RWPE2 (cell line): ENCODE measurements at places on chromosomes 16 and 17.

GRCh38 chr17:29905086-29905878 is 24.7 kb downstream of the SSH2 start:
- DNase-seq: no peak

GRCh38 chr16:50476486-50477255 is 71.5 kb upstream of the NKD1 start:
- DNase-seq: no peak

DNA sequence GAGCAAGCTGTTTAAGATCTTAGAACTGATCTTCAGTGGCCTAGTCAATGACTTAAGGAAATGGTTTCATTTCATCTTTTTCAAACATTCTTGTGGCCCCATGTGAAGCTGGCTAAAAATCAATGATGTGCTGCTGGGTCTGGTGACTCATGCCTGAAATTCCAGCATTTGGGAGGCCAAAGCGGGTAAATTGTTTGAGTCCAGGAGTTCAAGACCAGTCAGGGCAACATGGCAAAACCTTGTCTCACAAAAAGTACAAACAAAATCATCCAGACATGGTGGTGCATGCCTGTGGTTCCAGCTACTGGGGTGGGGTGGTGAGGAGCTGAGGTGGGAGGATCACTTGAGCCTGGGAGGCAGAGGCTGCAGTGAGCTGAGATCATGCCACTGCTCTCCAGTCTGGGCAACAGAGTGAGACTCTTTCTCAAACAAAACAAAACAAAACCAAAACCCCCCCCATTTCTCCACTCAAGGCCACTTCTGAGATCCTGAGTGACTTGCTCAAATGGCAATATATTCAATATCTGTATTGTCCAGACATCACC is 17.4 kb upstream of the COL1A1 start:
- peak; percentile 55 for DNase-seq

DNA sequence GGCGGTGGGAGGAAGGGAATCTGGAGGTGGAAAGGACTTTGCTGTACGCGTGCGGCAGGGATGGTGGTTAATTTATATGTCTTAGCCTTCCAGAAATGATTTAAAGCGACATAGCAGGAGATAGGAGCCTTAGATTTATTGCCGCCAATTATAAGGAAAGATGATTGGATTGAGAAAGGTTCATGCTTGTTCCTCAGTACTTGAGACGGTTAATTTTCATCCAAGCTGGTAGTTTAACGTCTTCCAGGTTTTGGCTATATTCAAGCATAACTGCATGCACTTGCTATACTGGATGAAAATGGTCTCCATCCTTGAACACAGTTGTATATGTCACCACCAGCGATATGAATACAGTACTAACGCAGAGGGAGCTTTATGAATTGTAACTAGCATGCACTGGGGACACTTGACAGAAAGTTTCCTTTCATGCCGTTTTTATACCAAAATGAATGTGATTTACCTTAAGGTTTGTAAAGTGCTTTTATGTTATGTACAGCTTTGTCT is 610 bp upstream of the PEX12 start:
- no peak for DNase-seq

DNA sequence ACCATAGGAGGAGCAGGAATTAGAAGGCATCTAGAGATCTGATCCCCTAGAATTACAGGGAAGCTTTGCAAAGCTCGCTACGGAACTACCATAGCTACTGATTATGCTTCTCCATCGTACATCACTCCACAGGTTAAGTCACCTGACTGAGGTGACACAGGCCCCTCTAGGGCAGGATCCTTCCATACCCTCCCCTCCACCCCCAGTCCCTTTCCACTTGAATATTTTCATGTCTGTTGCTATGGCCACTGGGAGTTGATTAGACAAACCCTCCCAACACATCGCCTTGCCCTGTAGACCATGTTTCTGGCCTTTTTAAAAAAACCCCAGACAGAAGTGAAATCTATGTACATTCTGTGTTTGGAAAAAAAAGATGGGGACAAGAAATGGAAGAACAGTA is 287.1 kb downstream of the SOX9 start:
- no peak for DNase-seq

GRCh38 chr17:78716814-78717393 is 65.2 kb downstream of the CYTH1 start:
- DNase-seq: no peak

- no peak for DNase-seq
Measured at GRCh38 chr17:41580687-41581365, 5.9 kb downstream of the KRT14 start.

GRCh38 chr16:84959045-84959576 is 52.2 kb downstream of the ZDHHC7 start:
- no peak for DNase-seq

DNA sequence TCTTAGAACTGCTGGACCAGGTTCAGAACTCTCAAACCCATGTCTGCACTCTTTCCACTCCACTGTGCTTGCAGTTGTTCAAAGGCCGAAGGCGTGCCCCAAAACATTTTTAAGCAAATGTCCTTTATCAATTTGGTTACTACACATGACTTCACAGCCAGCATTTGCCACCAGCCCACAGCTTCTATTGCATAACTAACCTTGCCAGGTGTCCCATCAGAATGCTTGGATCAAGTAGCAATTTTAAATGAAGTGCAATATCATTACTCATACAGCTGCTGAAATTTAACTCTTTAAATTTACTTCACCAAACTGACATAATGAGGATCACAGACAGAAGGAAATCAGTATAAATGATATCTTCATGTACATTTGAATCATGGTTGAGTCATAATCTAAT is 29.8 kb upstream of the HS3ST3A1 start:
- no peak for DNase-seq

- DNase-seq: no peak
Measured at GRCh38 chr16:25143928-25144327, 32.4 kb downstream of the LCMT1 start.

- DNase-seq: no peak
Measured at GRCh38 chr17:4858068-4858881, 25.1 kb downstream of the MINK1 start.

GRCh38 chr17:29734640-29735039 is 111.9 kb upstream of the CORO6 start:
- no peak for DNase-seq

DNA sequence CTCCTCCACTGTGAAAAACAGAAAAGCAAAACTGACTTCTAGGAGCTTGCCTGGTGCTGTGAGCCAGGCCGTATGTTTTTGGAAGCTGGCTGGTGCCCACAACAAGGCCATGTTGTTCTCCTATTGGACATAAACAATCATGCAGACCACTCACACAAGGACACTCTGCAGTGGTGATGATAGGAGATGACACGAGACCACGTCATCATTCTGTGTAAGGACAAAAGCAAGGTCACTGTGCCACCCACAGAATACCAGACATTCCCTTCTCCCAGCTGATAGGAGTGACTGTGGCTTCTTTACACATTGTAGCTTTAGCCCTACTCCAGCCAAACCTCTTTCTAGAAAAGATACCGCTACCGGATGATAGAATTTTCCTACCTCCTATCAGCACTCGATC is 47.7 kb upstream of the LCMT1 start:
- no peak for DNase-seq

DNA sequence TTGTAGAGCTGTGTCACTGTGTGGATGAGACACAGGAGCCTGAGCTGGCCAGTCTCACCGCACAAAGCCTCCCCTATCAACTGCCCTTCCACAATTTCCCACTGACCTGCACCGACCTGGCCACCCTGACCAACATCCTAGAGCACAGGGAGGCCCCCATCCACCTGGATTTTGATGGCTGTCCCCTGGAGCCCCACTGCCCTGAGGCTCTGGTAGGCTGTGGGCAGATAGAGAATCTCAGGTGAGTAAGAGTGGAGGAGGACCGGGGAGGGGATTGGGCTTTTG is 37.4 kb downstream of the NLRC5 start:
- DNase-seq: no peak

GRCh38 chr17:19319771-19320505 is 42.6 kb downstream of the B9D1 start:
- no peak for DNase-seq

DNA sequence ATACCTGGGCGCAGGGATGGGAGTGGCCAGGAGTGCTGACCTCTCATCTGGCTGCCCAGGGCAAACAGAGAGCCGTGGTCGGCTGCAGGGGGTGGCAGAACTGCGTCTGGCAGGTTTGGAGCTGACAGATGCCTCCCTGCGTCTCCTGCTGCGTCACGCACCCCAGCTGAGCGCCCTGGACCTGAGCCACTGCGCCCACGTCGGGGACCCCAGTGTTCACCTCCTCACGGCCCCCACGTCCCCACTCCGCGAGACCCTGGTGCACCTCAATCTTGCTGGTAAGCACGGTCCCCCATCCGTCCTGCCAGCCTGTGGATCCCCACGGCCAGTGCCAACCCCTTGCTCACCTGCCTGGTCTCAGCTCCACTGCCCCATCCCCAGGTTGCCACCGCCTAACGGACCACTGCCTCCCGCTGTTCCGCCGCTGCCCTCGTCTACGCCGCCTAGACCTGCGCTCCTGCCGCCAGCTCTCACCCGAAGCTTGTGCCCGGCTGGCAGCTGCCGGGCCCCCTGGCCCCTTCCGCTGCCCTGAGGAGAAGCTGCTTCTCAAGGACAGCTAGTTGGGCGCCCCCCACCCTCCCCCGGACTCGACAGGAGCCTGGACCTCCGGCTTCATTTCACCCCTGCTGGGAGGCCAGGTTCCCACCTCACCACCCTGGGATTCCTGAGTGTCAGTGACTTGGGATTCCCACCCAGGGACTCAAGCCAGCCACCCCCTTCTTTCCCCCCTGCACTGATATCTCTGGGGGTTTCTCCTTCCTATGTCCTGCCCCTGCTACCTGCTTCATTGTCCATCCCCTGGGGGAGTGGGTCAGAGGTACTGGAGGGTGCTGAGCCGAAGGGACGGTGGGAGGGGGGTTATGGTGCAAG is 2.0 kb upstream of the ORAI3 start:
- no peak for DNase-seq

- DNase-seq: peak; percentile 94
Measured at GRCh38 chr16:29806099-29806579, at the start of gene MAZ. Gene MAZ (plus strand): TSS chr16:29806529. CDS start chr16:29806702, 173 bp downstream.

GRCh38 chr16:11593581-11593980 is 6.9 kb upstream of the LITAF start:
- no peak for DNase-seq

DNA sequence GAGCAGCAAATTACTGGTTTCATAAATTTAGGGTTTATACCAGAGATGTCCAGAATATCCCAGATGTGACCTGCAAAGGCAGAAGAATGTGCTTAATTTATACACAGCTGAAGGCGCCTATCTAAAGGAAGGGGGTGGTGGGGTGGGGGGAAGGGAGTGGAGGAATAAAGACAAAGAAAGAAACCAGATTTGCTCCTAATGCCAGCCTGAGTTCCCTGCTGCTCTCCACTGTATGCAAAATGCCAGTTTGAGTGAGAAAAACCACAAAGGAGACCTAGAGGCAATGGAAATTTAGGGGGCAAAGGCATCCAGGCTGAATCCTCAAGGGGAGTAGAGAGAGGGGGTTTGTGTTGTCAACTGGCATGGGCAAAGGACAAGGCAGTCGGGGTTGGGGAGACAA is 161.5 kb upstream of the TOX3 start:
- no peak for DNase-seq

DNA sequence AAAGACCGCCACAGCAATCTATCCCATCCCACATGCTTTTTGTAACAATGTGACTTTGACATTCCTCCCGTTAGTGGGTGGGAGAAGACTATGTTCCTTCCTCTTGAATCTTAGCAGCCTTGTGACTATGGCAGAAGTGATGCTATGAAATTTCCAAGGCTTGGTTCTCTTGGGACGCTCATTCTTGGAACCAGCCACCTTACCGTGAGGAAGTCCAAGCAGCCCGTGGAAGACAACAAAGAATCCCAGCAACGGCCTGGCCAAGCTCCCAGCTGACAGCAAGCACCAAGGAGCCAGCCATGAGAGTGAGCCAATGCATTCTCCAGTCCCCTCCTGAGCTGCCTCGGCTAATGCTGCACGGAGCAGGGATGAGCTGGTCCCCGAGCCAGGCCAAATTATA is 62.3 kb downstream of the VPS53 start:
- DNase-seq: no peak

DNA sequence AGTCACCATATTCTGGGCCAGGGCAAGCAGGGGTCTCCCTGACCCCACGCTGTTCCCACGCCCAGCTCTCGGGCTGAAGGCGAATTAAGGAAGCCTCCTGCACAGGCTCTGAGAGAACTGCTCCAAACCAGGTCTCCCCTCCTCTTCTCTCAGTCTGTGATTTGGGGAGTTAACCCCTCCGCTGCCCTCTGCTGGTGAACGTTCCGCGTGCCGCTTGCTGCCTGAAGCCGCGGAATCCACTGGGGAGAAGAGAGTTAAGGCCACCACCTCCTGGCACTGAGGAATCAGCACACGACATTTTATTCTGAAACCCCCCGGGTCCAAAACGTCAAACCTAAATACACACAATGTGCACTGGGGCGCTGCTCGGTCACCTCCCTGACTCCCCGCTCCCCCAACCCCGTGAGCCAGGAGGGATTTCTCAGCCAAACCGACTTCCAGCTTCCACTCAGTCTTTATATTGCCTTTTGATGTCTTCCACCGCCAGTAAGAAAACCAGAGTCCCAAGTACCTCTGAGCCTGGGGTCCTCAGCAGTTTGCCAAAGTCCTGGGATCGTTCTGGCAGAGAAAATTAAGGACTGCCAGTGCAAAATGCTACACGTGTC is 54.4 kb upstream of the RCVRN start:
- no peak for DNase-seq

- no peak for DNase-seq
Measured at GRCh38 chr17:59221159-59221847, 992 bp downstream of the GDPD1 start.

- no peak for DNase-seq
Measured at GRCh38 chr16:80997139-80997798, 9.4 kb downstream of the CMC2 start.

DNA sequence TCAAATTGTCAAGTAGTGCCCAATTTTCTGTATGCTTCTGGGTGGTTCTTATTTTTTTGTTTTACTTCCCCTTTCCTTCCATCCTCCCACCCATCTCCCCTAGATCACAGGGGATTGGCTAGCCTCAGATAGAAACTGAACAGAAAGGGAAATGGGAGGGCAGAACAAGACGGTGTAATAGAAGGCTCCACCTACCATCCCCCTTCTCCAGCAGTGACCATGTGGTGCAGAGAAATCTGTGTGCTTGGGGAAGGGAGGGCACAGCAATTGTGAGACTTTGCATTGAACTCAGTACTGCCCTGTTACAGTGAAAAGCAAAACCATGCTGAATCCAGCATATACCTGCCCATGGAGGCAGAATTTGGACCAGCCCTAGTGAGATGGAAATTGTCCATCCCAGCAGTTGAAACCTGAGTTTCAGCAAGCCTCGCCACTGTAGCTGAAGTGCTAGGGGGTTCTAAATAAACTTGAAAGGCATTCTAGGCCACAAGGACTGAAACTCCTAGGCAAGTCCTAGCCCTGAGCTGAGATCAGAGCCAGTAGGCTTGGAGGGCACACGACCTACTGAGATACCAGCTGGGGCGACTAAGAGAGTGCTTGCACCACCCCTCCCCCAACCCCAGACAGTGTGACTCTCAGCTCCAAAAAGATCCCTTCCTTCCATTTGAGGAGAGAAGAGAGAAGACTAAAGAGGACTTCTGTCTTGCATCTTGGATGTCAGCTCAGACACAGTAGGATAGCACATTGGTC is 5.2 kb downstream of the SLFN11 start:
- no peak for DNase-seq
